ENCODE measurements at places on chromosomes 12 and 14. TPM values are rescaled to one million over a fixed set of nuclear protein-coding genes. Genes with fewer than 3 reads are reported as not detected.

Gene C14orf180
- total RNA-seq = not detected

Gene HOXC13
- total RNA-seq = 0.78 TPM

Gene PLEKHA5
- total RNA-seq = 30.5 TPM

Gene DCN
- total RNA-seq = 10.3 TPM

Gene SIX4
- 4.1 TPM for total RNA-seq

Gene CCDC60
- total RNA-seq = not detected

Gene FGF6
- total RNA-seq = not detected

DNA sequence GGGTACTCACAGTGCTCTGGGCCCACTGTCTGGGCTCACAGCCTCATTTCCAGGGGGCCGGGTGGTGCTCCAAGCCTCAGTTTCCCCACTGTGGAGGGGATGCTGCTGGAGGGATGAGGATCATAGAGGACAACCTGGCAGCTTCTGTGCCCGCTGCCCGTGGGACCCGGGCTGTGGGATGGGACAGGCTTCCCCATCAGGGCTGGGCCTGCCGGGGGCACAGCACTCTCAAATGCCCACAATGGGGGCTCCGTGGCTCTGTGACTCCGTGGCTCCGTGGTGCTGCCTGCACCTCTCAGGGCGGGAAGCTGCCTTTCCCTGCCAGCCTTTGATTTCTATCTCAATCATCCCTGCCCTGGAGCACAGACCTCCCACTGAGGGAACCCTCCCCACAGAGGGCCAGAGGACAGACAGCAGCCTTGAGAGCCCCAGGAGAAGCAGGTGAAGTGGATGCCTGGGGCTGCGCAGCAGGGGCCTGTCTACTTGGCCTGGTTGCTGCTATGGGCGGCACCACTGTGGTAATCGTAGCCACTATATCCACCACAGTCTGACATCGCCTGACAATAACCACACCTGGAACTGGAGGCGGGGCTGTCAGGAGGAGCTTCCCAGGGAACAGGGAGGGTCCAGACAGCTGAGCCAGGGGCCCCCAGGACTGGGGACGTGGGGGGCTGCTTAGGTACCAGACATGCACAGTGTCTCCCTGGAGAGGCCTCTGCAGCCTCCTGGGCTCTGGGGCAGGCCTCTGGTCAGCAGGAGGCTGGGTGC lies 375.9 kb downstream of the TMEM121 start:
- no peak for DNase-seq

- DNase-seq = no peak
Measured at GRCh38 chr12:117380083-117380482, 18.7 kb upstream of the NOS1 start.

DNA sequence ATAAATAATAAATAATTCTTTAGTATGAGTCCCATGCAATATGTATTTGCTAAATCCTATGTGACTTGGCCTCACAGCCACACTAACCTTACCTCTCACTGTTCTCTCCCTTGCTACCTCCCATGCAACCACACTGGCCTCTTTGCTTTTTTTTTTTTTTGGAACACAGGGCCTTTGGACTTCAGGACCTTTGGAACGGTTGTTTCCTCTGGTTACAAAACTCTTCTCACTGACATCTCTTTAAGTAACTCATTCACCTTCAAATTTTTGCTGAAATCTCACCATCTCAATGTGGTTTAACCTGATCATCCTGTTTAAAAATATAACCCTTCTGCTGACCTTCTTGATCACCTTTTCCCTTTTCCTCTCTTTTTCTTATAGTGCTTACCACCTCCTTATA lies 194.0 kb downstream of the SSPN start:
- DNase-seq = no peak

DNA sequence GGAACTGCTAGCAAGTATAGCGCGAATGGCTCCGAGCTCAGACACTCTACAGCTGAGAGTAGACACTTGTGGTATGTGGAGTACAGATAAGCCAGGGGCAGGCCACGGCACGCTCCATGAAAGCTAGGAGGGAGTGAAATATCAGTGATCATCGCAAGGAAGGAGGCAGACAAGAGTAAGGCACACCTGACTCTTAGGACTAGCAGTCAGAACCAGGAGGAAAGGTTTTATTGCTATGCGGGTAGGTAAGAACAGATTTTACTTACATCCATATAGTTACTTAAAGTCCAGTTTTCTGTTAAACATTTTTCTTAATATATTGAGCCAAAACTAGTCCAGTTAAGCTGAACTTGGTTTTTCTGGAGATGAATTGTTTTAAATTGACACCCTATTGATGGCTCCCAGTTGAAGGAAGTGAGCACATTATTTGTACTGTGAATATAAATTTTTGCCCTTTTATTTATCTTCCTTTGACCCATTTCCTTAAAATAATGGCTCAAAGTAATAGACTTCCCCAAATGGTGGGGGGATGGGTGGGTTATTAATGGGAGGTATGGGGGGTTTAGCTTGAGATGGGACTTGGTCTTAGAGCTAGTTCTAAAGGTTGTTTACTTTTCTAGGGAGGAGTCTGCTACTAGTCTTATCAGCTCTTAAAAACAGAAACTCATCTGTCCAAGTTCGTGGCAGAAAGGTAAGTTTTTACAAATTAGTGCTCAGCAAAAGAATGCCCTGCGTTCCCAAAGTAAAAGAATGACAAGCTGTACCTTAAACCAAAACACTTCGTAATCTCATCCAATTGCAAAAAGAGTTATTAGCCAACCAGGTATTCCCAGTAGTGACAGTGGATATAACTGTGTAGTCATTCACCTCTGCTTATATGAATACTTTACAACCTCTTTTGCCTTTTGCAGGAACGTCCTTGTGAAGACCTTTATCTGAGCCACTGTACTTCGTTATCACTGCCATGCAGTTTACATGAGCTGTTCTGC lies 5.8 kb downstream of the HNRNPA1 start:
- no peak for DNase-seq

- no peak for DNase-seq
Measured at GRCh38 chr14:37559386-37559785, 35.7 kb downstream of the FOXA1 start.

DNA sequence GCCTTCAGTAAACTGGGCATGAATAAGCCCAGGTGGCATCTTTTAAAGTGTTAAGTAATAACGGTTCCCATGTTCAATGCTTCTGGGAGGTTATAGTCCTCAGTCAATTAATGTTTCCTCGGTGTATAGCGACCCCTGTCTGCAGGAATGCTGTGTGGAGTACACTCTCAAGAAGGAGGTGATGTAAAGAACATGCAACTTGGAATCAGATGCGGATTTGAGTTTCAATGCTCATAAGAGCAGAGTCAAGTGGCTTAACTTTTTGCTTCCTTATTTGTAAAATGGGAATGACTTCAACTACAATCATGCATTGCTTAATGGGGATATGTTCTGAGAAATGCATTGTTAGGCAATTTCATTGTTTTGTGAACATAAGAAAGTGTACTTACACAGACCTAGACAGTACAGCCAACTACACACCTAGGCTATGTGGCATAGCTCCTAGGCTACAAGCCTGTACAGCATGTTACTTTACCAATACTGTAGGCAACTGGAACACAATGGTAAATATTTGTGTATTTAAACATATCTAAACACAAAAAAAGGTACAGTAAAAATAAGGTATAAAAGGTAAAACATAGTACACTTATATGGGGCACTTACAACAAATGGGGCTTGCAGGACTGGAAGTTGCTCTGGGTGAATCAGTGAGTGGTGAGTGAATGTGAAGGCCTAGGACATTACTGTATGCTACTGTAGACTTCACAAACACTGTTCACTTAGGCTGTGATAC lies 6.7 kb upstream of the MRPS35 start:
- peak; percentile 71 for DNase-seq

- no peak for DNase-seq
Measured at GRCh38 chr12:72540811-72541210, 268.6 kb downstream of the TRHDE start.

DNA sequence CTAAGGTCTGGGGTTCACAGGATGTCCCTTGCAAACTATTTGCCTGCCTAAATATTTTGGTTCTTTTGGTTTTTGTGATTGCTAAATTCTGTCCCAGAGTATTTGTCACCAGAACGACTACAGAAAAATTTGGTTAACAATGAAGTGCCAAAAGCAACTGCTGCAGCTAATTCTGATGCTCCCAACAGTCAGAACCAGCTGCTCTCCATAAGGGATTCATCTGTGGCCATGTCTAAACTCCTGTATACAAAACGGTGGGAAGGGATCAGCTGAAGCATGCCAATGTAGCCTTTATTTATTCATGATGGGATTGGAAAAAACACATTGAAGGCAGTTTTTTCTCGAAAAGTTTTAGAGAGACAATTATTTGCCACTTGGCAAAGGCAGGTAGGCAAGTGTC lies 29.3 kb upstream of the PELI2 start:
- DNase-seq = no peak

- DNase-seq = peak; percentile 47
Measured at GRCh38 chr12:124608450-124608870, 41.0 kb upstream of the NCOR2 start.

GRCh38 chr12:54162741-54163140 lies 26.0 kb downstream of the SMUG1 start:
- no peak for DNase-seq

GRCh38 chr12:66497008-66497897 lies 181.6 kb downstream of the GRIP1 start:
- no peak for DNase-seq

GRCh38 chr14:51024377-51024776 lies 70.5 kb downstream of the TRIM9 start:
- DNase-seq = no peak

- DNase-seq = no peak
Measured at GRCh38 chr14:92863286-92864080, 59.5 kb upstream of the CHGA start.

DNA sequence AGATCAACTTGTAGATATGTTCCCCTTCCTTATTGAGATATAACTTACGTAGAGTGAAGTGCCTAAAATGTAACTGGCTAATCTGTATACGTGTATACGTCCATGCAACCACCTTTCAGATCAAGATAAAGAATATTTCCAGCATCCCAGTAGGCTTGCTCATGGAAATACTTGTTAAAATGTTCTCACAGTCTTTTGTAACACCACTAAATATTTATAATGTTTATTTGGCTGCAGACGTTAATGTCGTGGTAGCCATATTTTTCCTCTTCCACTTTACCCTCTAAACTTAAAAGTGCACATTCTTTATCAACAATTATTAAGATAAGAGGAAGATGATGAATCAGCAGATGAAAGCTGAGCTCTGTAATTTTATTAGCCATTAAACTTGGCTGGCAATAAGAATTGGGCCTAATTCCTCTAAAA lies 447.4 kb downstream of the AEBP2 start:
- DNase-seq = no peak

DNA sequence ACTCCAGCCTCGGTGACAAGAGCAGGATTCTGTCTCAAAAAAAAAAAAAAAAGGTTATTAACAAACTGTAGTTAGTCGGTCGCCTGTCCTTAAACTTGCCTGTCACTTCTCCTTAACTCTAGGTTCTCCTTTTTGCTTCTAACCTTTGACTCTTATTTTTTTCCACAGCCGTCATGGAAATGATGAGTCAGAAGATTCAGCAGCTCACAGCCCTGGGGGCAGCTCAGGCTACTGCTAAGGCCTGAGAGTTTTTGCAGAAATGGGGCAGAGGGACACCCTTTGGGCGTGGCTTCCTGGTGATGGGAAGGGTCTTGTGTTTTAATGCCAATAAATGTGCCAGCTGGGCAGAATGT lies 418 bp upstream of the MYG1 start:
- peak; percentile 81 for DNase-seq

DNA sequence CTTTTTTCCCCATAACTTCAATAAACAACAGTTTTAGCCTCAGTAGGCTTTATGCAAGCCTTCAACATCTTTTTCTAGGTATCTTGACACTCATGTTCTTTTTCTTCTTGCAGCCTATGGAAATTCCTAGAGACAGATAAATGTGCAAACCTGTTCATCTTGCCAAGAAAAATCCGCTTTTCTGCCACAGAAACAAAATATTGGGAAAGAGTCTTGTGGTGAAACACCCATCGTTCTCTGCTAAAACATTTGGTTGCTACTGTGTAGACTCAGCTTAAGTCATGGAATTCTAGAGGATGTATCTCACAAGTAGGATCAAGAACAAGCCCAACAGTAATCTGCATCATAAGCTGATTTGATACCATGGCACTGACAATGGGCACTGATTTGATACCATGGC lies 295.9 kb downstream of the ZFP36L1 start:
- DNase-seq = no peak

DNA sequence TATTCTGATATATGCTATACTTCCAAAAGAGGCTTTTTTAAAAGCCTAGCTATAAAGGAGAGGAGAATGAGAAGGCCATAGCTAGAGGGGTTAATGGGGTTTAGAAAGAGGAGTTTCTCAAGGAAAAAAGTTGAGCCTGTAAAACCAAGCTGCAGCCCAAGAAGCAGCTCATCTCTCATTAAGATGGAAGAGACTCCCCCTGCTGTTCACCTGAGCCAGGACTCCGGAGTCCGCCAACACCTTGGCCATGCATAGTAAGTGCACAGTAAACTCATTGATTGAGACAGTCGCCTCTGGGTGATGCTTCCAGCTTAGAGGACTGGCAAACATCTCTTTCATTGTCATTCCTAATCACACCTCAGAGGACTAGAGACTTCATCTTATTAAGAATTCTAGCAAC lies 46.2 kb downstream of the ANO2 start:
- DNase-seq = peak; percentile 2

DNA sequence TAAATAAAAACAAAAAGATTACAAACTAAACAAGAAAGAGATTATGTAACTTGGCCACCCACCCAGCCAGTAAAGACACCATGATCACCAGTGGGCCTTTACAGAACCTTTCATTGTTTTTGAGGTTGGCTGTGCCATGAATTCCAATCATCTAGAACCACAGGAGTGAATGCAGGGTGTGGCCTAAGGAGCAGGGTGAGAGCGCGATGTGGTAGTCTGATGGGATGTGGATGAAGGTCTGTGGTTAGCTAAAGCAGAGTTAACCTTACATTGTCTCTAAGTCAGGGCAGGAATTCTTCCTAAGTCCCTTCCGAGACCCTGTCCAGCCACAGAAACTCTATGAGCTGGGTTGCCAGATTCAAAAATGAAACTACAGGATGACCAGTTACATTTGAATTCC lies 54.0 kb upstream of the CDKN3 start:
- peak; percentile 31 for DNase-seq

- no peak for DNase-seq
Measured at GRCh38 chr12:68585966-68586365, 24.7 kb upstream of the RAP1B start.

DNA sequence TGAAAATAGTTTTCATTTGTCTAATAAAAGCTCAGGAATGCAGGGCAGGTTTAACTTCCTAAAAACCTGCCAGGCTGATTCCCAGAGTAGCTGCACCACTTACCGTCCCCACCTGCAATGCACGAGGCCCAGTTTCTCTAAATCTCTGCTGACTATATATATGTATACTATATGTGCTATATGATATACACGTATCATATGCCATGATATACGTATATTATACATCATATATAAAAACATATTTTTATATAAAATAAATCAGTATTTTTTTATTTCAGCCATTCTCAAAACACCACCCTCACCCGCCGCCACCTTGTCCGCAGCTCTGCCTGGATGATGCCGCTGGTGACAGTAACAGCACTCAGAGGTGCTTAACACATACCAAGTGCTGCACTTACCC lies 2.3 kb downstream of the ANKLE2 start:
- no peak for DNase-seq

DNA sequence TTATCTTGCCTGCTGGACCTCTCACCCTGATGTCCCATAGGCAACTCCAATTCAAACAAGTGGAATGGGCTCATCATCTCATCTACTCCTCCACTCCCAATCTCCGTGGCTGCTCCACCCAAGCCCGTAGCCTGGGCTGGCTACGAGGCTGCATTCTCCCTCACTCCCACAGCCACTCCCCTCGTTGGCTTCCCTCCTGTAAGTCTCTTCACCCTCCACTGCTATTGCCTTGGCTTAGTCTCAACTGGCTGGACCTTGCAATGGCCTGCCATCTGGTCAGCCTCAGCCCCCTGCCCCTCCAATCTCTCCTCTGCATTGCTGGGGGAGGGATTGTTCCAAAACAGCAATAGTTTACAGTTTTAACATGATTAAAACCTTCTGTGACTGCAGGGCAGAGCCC lies 44.4 kb upstream of the PELI2 start:
- no peak for DNase-seq

Measured in RPMI7951 (cell line).